Stimulated activated CD4-positive, alpha-beta T cell treated with anti-CD3 and anti-CD28 coated beads, TNF-alpha, amount 100 ng/mL, for 24 hours (primary cell): ENCODE measurements at places on chromosomes 2 and 18.
A peak's percentile ranks its signal among the peaks of the same experiment; 100 is the strongest.

GRCh38 chr18:35132021-35132902 lies 91.0 kb downstream of the MAPRE2 start:
- no peak for DNase-seq

GRCh38 chr2:126886211-126886915 lies 12.3 kb upstream of the TEX51 start:
- DNase-seq: peak; percentile 65

DNA sequence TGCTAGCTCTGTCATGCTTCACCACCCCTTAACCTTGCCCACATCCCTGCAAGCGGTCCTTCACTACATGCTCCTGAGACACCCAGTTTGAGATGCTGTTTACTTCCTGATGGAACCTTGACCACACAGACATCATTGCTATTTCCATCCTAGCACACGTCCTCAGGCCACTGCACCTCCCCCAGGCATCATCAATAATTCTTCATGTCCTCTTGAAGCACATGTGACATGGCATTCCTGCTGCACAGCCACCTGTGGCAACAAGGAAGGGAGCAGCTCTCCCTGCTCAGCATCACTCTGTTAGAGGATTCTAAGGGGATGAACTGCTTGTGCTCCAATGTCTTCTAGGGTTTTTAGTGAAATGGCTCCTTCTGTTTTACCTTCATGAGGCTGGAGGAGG lies 26.1 kb upstream of the ST3GAL5 start:
- DNase-seq: no peak

GRCh38 chr2:241298673-241299072 lies 16.8 kb downstream of the HDLBP start:
- no peak for DNase-seq

DNA sequence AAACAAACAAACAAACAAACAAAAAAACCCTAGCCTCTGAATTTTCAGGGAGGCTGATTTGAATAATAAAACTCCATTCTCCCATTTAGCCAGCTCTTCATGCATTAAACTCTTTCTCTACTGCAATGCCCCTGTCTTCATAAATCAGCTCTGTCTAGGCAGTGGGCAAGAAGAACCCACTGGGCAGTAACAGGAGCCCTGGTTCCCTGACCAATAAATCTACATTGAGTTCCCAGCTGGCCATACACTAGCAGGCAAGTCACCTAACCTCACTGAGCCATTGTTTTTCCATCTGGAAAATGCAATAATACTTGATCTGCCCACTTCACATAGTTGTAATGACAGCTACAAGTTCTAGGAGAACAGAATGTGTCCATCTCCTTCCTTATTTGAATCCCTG lies 57.6 kb upstream of the YPEL5 start:
- no peak for DNase-seq

GRCh38 chr2:194054313-194054712 lies 1602.7 kb upstream of the SLC39A10 start:
- DNase-seq: no peak

- DNase-seq: no peak
Measured at GRCh38 chr2:33673937-33674336, 74.8 kb upstream of the FAM98A start.

GRCh38 chr18:68769461-68769860 lies 28.4 kb upstream of the CCDC102B start:
- DNase-seq: no peak

GRCh38 chr2:126778561-126779501 lies 119.9 kb upstream of the TEX51 start:
- no peak for DNase-seq
